ENCODE measurements at places on chromosomes 6 and 20.

GRCh38 chr20:5290596-5290995, 26.2 kb downstream of the PROKR2 start:
- no peak for DNase-seq

- DNase-seq, result no peak
Observed at GRCh38 chr20:36399147-36399968, 93.2 kb downstream of the DLGAP4 start.

DNA sequence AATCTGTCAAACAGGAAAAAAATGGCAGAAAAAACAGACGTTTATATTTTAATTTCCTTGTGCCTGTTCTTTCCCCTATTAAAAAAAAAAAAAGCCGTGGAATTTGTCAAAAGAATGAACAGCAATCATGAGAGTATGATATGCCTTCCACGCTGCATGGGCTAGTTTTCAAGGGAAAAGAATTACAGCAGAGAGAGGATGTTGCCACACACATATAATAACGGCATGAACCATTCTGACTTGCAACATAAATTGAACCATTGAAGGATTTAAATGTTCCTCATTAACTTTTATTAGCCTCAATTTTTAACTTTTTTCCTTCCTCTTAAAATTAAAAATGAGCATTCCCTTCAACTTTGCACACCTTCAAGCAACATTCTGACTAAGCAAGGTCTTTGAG, 301.8 kb downstream of the FOXC1 start:
- no peak for DNase-seq

GRCh38 chr6:106114492-106114891, 28.4 kb downstream of the PRDM1 start:
- peak; percentile 21 for DNase-seq

Data from activated T-helper 1 cell treated with Interleukin-2 at 50 U/mL for 16 hours (primary cell).